Caki2 (cell line): ENCODE measurements at places on chromosomes 12 and 14. TPM values are rescaled to one million over a fixed set of nuclear protein-coding genes. Genes with fewer than 3 reads are reported as not detected.

Gene ASB2
- 1.9 and 6.3 TPM in 2 replicates for total RNA-seq

Gene B4GALNT1
- 64.3 and 66.6 TPM in 2 replicates for total RNA-seq

Gene IFI27L1
- total RNA-seq: 6.6 and 21.8 TPM in 2 replicates

Gene PLEKHD1
- not detected in 2 replicates for total RNA-seq

Gene C3AR1
- total RNA-seq: not detected in 2 replicates

Gene LGALS3
- total RNA-seq: 246 and 274 TPM in 2 replicates

Gene CLEC4E
- 9.1 and 57.7 TPM in 2 replicates for total RNA-seq

Gene CLEC2A
- total RNA-seq: not detected in 2 replicates

Gene TAS2R31
- 0.37 TPM in 1 of 2 replicates, not detected in the other for total RNA-seq

Gene LRRC43
- total RNA-seq: not detected in 2 replicates

Gene TEX22
- 0.24 and 0.90 TPM in 2 replicates for total RNA-seq

Gene KERA
- not detected in 2 replicates for total RNA-seq

Gene NPAS3
- 8.1 TPM in 1 of 2 replicates, not detected in the other for total RNA-seq

Gene TMPRSS12
- total RNA-seq: not detected in 2 replicates

Gene SCFD1
- 23.6 and 31.4 TPM in 2 replicates for total RNA-seq

- no peak for DNase-seq
Measured at GRCh38 chr14:99749763-99750715, 43.2 kb upstream of the EML1 start.

DNA sequence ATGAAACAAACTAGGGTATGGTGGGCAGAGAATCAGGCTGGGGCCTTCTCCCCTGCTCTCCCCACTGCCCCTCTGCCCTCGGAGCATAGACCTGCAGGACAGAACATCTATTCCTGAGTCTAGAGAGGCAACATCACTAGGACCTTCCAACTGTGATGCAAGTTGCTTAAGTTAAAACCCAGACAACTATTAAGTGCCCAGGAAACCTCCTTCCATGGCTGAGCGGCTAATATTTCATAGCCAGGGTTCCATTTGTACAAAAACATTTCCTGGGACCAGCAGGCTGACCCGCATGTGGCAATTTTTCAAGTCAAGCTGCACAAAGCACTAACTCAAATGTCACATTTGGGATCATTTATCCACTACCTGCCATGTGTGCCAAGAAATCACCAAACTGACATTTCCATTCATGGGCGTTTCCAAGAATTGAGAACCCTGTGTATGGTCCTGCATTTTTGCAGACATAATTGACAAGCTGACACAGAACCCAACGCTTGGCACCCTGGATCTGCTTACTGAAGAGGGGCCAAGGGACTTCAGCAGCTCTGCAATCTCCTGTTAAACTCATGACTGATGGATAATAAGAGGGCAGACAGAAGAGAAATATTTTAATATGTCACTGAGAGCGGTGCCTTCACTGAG lies 32.7 kb downstream of the NT5DC3 start:
- DNase-seq: no peak

- peak; percentile 15 for DNase-seq
Measured at GRCh38 chr14:106564058-106564643, 1037.8 kb downstream of the TMEM121 start.

DNA sequence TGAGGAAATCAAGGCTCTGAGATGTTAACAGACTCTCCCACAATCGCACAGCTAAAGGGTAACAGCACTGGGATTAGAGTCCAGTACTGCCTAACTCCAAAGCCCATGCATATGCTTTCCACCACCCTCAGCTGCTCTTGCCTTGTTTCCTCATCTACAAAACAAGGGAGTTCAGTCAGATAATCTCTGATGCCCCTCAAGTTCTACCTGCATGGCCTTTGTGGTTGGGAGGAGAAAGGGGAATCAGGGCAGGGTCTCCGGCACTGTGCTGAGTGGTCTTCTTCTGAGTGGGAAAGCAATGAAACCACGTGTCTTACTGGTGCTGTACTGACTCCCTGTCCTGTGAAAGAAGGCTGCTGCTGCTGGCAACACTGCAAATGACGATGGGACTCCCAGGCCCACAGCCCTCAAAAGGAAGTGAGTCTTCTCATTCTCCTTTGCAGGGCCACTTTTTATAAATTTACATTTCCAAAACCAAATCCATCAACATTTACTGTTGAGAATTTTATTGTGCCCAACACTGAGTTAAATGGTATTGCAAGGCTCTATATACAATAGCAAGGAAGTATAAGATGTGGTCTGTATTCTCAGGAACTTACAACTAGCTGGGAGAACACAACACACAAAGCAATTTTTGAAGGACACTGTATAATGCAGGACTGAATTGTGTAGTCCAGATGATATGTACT lies 19.7 kb upstream of the DUSP16 start:
- DNase-seq: no peak

- no peak for DNase-seq
Measured at GRCh38 chr14:104465482-104466390, 113.8 kb upstream of the C14orf180 start.

GRCh38 chr12:122029620-122030423 lies 8.1 kb downstream of the BCL7A start:
- DNase-seq: no peak

DNA sequence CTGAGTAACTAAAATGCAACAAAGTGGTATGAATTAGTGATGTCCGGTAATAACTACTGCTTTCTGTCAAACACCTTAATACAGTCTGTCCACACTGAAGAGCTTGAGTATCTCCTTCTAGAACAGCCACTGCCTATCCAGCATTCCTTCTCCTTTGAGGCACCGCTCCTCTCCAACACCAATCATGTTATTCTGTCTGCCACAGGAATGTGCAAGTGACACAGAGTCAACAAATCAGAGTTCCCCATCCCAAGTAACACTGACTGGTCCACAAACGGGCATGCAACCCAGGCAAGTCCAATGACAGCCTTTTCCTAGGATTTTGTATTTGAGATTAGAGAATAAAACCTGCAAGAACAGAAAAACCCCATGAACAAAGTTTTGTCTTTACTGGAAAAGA lies 3.8 kb downstream of the GXYLT1 start:
- DNase-seq: peak; percentile 66

GRCh38 chr14:64281805-64282204 lies 12.4 kb downstream of the ESR2 start:
- no peak for DNase-seq

- DNase-seq: no peak
Measured at GRCh38 chr12:27014859-27015729, 910 bp upstream of the TM7SF3 start.

GRCh38 chr14:105398726-105399465 lies 558 bp downstream of the TEX22 start:
- peak; percentile 8 for DNase-seq

GRCh38 chr12:51383269-51383905 lies 7.8 kb downstream of the GALNT6 start:
- no peak for DNase-seq

DNA sequence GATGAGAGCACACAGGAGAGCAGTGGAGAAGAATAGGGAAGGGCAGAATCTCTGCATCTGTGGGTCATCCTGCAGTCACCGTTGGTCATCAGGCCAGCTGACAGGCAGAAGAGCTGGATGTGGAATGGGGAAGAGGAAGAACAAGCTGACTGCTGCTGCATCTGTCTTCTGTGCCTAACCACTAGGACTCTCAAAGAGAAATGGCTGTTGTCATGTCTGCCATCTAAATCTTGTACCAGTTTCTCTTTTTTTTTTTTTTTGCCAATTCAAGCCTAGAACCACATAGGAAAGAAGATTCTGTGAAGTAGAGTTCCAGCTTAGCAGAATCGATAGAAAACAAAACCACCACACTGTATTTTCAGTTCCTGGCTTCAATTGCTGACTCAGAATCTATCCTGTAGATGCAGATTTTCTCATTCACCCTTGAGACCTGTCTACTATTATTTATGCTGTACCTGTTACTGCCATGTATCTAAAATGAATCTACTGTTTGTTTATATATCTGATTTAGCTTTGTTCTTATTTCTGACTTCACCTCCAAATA lies 421.9 kb upstream of the PRICKLE1 start:
- DNase-seq: no peak

DNA sequence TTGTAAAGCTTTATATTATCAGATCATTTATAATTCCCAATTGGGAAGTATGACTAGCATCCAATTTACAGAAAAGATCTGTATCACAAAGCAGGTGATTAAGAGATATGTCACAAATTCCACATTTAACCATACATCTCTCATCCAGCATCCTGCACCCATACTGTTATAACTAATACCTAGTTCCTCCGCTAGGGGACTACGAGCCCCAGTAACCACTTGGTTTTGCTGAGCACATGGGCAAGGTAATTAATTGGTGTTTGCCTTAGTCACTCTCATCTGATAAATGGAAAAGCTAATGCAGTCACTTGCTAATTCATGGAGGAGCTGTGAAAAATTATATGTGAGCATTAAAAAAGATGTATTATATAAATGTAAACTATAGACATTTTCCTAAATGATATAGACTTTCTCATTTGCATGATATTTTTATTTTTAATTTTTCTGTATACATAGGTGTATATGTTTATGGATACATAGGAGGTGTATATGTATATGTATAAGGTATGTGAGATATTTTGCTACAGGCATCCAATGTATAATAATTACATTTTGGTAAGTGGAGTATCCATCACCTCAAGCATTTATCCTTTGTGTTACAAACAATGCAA lies 1031.8 kb downstream of the GALC start:
- no peak for DNase-seq

DNA sequence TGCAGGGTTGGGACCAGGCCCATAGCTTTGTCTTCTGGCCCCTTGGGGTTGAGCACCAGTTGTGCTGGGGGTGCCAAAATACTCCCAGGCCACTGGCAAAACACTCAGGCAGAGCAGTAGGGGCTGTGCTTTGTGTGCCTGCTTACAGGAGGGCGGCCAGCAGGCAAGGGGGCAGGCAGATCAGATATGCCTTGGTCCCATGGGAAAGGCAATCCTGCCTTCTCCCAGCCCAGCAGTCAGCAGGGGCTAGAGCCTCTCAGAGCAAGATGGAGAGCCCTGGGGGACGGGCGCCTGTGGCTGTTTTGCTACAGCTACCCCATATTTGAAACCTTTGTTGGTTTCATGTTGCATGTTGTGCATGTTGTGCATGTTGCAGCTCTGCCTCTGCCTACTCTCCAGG lies 36.2 kb upstream of the TMX1 start:
- DNase-seq: no peak

- DNase-seq: no peak
Measured at GRCh38 chr14:28142400-28143015, 624.1 kb upstream of the FOXG1 start.

GRCh38 chr12:122886851-122887818 lies 8.8 kb downstream of the VPS37B start:
- DNase-seq: peak; percentile 84

DNA sequence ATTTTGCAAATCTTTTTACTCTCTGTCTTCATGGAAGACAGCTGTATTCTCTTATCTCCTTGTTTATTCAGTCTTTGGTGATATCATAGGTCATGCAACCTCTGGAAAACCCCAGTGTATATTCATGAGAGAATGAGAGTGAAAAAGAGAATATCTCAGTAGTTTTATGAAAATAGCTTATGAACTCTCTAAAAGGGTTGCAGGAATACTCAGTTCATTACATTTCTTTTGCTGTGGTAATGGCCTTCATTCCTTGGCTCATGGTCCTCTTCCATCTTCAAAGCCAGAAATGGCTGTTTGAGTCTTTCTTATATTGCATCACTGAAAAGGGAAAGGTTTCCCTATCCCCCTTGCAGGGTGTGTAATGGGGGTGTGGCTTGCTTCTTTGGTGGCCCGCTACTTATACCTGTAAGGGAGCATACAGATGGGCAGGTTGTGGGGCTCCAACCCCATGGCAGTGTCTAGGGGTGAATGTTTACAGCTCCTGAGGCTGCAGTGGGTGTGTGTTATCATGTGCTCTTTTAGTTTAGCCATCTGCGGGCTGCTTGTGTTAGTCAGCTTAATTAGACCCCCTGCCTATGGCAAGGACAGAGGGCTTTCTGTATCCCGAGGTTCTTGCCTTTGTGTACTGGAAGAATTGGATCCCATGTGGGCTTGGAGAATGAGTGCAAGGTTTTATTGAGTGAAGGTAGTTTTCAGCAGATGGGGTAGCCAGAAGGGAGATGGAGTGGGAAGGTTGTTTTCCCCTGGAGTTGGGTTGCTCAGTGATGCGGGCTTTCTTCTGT lies 150.2 kb downstream of the CCDC91 start:
- no peak for DNase-seq

- DNase-seq: peak; percentile 72
Measured at GRCh38 chr12:106138633-106139421, at the start of gene NUAK1. Gene NUAK1, minus strand, starts transcription at chr12:106138954. Its CDS starts 301 bp downstream, at chr12:106138653.

DNA sequence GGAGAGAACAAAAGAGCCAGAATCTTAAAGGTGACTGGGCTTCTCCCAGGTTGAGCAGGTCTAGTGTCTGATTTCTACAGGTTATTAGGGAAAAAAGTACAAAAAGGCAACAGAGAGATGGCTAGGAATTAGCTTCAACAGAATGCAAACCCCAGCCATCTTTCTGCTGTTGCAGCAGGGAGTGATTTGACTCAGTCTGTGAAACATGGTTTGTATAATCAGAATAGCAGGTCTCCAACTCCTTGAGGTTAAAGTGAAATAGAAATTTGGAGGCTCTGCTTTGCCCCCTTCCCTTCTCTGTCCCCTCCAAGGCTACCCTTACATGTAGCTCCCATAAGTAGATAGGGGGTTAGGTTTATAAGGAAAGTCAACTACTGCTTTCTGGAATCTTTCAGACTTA lies 105.8 kb downstream of the AKAP6 start:
- DNase-seq: no peak

DNA sequence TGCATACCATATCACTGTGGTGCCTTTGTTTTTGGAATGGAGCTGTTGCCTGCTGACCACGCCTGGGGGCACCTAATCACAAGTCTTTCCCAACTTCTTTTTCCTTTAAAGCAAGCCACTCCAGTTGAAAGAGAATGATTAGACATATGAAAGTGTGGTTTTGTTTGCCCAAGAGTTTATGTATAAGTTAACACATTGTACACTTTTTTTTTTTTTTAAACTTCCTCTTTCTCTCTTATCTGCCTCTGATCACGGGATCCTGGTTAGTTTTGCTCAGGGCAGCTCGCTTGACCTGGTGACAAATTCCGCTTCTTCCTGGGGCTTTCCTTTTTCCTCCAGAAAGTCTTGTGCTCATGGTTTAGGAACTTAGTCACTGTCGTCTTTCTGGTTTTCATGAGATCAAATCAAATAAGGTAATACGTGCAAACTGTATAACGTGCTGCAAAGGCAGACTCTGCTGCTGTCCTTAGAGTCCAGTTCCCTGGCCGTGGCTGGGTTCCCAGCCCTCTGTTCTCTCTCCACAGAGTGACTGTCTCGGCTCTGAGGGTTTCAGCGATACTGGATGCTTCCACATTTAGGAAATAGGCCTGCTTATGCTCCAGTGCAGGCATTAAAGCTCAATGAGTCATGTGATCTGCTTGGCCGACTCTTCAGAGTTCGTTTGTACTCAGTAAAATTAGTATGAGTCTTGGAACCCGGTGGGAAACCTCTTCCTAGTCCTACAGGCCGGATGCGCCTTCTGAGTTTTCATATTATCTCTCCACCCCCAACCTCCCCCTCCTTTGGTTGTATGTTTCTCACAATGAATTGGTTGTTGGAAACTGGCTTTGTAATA lies 15.2 kb downstream of the RASSF3 start:
- peak; percentile 99 for DNase-seq
